Anterior cingulate cortex (tissue), 58 donors: ENCODE measurements at places on chromosomes 12 and 14.

DNA sequence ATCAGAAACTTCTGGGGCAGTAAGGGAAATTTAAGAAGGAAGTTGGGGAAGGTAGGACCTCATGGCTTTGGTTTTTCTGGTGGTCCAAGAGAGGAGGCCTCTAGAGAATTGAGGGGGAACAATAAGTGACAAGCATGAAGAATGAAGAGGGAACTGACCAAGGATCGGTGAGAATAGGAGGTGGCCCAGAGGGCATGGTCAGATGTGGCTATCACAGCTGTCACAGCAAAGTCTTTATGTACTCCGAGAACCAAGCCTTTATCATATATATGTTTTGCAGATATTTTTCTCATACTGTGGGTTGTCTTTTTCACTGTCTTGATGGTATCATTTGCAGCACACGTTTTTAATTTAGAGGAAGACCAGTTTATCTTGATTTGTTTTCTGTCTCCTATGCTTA, 64.3 kb downstream of the PPP2R5C start:
- no peak for DNase-seq

- peak; percentile 49 for DNase-seq
Observed at GRCh38 chr12:64083285-64084210, 138.5 kb downstream of the KICS2 start.

DNA sequence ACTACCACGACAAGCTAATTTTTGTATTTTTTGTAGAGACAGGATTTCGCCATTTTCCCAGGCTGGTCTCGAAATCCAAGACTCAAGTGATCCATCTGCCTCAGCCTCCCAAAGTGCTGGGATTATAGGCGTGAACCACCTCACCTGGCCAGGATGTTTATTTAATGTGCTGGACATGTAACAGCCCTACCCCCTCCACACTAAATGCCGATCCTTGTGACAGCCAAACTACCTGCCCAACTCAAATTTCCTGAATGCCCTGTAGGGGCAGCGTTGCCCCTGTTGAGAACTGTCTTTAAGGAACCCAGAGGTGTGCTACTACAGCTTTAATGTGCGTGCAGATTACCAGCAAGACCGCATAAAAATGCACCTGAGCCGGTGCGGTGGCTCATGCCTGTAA, 48.1 kb downstream of the KCNK13 start:
- no peak for DNase-seq

DNA sequence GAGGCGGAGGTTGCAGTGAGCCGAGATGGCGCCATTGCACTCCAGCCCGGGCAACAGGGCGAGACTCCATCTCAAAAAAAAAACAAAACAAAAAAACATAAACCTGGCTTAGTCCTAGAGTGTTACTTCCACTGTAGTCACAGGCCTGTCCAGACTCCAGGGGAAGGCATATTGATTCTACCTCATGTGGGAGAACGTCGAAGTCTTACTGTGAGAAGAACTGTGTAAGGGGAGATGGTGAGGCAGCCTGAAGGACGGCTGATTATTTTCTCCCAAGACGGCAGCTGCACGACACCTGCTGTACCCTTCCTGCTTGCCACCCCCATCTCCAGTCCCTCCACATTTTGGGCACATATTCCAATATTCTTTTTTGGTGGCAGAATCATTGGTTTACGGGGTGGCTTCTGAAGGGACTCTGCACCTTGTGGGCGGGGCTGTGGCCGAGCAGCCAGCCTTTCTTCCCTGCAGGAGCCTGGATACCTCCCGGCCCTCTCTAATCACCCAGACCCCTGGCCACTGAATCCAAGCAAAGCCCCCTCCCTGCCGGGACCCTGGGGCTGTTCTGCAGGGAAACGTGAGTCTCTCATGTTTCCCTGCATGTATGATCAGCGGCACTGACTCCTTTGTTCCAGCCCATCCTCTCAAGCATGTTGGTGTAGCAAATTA, 12.2 kb upstream of the KLC1 start:
- DNase-seq = no peak

- DNase-seq = no peak
Observed at GRCh38 chr14:61841145-61841544, 78.9 kb downstream of the SNAPC1 start.

GRCh38 chr14:67440513-67440912, 28.5 kb upstream of the PLEK2 start:
- DNase-seq = no peak

GRCh38 chr12:55839345-55840140, 3.2 kb downstream of the MMP19 start:
- no peak for DNase-seq

DNA sequence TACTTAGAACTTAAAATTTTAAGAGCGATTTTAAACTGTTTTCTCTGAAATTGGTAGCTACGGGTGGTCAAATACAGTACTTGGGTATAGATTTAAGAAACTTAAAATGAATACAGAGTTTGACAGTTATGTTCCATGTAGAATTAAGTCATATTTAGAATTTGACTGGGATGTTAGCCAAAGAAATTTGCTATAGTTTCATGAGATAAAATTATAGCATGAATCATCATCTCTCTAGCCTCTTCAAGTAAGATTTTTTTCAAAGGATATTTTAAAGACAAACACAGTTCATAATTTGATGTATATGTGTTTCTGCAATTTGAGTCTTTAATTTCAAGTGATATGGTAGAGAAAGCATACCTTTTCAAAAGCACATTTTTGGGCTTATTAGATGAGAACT, 41.0 kb downstream of the ZCRB1 start:
- DNase-seq = no peak

DNA sequence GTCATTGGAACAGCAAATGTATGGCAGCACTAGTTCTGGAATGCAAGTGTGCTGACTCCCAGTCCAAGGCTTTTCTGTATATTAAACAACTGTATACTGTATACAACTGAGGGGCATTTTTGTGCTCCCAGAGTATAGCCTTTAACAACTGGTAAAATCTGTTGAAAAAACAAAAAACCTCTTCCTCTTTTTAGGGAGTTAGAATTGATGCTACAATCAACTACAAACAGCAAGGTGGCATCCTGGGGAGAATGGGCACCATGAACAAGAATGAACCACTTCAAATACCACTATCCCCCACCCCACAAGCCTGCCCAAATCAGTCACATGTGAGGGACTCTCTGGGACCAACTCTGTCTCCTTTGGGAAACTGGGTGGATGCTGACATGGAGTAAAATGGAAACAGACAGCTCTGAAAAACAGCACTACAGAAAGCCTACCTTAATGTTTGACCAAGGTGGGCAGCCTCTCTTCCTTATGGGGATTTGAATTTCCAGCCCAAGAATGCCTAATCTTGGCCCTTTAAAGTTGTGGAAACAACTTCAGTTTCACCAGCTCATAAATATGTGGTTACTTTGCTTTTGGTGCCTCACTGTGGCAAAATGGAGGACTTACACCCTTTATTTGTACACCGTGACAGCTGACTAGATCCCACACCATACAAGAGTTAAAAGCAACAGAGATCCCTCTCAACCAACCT, 7.5 kb downstream of the VTI1B start:
- DNase-seq = no peak

DNA sequence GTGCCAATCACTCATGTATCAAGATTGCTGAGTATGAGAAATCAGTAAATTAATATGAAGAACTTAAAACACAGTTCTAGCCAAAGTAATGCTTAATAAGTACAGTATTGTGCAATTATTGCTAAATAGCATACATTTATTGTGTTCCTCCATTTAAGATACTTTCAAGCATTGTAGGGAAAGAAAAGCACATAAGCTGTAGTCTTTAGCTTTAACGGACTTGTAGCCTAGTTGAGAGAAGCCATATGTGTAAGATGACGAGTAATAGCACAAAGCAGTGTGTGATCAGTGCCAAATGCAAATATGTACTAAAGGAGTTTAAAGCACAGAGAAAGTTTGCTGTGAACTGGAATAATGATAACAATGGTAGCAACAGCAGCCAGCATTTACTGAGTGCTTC, 38.1 kb downstream of the ETV6 start:
- no peak for DNase-seq

GRCh38 chr12:117907108-117907689, 61.6 kb downstream of the KSR2 start:
- no peak for DNase-seq

- no peak for DNase-seq
Observed at GRCh38 chr14:20622816-20623291, 18.6 kb downstream of the OR6S1 start.

DNA sequence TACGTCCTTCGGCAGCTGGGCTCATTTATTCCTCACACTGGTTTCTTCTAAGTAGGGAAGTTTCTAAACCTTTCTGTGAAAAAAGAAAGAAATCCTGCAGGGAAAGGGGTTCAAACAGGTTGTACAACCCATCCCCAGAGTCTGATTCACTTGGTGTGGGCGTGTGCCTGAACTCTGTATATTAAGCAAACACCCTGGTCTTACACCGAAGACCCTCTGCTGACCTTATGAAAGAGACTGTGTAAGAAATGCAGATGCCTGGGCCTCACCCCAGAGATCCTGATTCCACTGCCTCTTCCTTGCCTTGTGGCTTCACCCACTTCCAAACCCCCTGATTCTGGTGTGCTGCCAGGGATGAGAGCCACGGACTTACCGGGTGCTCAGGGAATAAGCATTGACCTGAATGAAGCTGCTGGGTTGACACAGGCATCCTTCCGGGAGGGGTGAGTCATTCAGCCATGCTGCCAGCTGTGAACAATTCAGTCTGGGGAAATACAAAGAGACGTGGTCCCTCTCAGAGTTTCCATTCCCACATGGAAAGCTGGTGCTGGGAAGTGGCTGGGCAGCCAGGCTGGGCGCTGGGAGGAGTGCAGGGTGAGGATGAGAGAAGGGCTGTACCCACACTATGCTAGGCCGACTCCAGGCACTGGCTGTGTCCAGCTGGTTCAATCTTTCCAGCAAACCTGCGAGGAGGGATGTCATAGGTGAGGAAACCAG, 26.5 kb upstream of the ACTN1 start:
- peak; percentile 14 for DNase-seq

DNA sequence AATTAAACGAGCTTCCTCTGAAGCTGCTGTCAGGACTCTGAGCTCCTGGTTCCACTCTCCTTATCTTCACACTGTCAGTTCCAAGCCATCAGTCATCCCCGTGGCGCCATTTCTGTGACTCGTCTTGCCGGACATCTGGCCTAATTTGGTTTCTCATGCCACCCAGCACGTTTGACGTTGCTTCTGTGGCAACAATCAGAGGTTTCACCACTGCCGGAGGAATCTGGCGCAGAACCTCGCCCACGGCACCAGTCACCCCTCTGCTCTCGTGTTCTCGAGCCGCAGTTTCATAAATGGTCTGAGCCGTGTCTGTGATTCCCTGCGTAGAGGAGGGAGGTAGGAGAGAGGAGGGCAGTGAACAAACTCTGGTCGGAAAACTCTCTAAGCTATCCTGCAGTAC, 29.7 kb downstream of the BDKRB1 start:
- no peak for DNase-seq

GRCh38 chr12:71312768-71313403, 126.7 kb upstream of the LGR5 start:
- no peak for DNase-seq

DNA sequence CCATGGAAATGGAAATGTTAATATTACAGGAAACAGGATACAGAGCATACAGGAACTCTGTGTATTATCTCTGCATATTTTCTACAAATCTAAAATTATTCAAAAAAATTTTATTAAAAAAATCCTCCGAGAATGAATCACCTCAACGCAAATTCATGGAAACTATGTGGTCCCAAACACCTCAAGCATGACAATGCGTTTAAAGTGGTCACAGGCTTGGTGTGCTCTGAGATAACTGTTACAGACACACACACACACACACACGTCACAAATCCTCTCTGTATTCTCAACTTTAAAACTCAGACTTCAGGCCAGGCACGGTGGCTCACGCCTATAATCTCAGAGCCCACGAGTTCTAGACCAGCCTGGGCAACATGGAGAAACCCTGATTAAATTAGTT, 45.3 kb upstream of the MTERF2 start:
- no peak for DNase-seq
